ENCODE measurements at places on chromosomes 13 and 19.

- DNase-seq, result no peak
Measured at GRCh38 chr19:58396691-58397532, 1.5 kb downstream of the RNF225 start.

DNA sequence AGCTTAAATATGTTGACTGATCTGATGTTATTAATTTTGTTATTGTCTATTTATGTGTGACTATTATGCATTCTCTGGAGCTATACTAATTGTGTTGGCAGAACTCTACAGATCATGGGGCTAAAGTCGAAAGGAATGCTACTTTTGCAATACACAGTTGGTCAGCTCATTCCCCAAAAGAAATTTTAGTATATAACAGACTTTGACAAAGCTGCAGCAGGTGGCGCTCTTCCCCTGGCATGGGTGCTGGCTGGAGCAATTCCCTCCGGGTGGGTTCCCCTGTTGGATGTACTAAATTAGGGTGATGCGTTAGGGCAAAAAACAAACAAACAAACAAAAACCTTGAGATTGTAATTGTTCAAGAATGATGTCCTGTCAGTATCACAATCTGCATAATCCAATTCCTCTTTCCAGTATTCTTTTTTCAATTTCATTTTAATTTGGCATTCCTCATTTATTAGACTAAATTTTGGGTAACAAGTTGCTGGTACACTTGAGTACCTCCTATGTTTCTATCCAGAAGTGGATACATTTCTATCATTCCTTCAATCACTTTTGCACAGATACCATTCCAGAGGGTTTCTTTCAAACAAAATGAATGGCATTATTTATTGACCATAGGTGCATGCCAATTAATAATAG lies 322.8 kb upstream of the EDNRB start:
- no peak for DNase-seq

GRCh38 chr13:21123956-21124355 lies 52.4 kb downstream of the SKA3 start:
- DNase-seq, result no peak

DNA sequence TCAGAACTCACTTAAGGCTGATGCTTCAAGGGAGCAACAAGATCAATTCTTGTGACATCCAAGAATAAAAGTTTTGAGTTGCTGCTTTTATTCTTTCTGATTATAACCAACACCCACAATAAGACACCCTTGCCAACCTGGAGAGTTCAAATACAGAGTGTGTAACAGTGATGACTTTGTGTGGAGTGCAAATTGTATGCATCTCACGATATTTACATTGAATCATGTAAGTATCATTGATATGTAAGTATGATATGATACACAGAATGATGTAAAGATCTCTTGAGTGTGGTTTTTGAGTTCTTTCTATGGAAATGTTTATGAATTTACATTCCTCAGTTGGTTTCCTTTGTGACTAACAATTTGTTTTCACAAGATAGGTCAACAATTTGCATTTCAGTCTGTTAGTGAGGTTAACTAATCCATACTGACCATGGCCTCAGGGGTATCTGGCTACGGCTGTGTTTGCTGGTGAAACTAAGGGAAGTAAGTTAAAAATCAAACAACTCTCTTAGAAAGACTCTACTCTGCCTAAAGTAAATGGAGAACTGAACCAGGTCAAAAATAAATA lies 12.4 kb downstream of the LHFPL6 start:
- no peak for DNase-seq

DNA sequence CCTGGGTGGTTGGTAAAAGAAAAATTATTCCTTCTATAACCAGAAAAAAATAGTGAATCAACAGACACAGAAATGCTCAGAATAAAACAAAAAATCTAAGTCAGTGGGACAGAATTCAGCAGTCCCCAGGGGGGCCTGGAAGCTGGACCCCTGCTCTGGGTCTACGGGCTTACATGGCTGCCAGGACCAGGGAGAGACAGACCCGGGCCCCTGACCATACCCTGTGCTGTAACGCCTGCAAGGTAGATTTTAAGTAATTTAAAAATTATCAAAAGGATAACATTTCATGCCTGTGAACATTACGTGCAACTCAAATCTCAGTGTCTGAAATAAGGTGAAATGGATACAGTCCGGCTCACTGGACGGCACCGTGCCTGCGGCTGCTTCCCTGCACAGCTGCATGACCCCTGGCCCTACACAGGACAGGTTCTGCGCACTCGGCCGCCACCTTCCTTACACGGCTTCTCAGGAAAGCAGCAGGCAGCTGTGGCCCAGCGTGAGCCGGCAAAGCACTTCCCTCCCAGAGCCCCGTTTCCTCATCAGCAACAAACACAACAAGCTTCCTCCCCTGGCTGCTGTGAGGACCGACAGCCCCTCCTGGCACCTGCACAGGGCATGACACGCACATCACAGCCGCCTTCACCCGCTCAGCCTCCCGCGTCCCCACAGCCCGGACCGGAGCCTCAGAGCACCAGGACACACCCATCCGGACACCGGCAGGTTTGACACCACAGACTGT lies 22.2 kb downstream of the RASA3 start:
- DNase-seq, result no peak

GRCh38 chr13:48476215-48476614 lies 56.7 kb downstream of the RCBTB2 start:
- no peak for DNase-seq

Data from stimulated activated CD4-positive, alpha-beta T cell treated with anti-CD3 and anti-CD28 coated beads, Interleukin-1b, Interleukin-23, amount 100 ng/mL, for 24 hours (primary cell).